ENCODE measurements at places on chromosomes 7 and 10.

DNA sequence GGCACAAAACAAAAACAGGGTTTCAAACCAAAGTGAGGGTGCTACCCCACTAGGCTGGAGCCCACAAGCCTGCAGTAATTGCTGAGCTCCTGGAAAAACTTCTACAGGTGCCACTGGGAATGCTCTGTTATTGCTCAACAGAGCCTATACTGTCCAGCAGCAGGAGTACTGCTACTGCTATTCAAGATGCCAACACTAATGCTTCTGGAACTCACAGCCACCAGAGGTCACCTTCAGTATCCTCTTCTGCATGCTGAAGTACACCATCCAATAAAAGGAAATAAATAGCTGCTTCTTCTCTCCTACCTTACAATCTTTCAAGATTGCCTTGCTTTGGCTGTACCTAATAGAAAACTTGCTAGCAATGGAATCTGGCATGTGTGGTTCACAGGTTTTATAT lies 222.0 kb downstream of the LRRN3 start:
- DNase-seq: peak; percentile 6

- no peak for DNase-seq
Observed at GRCh38 chr10:128318913-128319312, 192.7 kb upstream of the MKI67 start.

- DNase-seq: no peak
Observed at GRCh38 chr10:79247373-79248137, 99.7 kb upstream of the PPIF start.

- DNase-seq: no peak
Observed at GRCh38 chr7:140080919-140081318, 18.2 kb upstream of the PARP12 start.

DNA sequence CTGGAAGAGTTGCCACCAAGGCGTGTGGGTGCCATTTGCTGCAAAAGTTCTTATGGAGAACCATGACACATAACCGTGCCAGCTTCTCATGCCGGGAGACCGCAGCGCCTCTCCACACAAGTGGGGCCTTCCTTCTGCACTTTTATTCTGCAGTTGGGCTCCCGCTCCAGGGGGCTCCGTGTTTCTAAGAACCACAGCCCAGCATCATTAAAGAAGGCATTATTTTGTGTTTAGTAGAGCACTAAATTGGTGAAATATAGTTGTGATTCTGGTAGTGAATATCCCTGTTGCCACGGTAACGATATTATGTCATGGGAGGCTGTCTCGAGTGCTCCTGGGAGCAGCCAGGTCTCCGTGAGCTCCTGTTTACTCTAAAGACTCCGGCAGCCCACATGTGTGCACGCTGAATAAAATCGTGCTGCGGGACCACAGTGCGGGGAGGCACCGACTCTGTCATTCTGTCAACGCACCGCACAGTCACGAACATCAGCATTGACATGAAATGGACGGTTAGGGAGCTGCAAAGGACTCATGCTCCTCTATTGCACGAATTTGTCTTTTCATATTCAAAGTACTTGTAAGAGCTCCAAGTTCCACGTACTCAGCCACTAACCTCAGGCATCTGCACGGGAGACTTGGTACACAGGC lies 68.8 kb upstream of the PITRM1 start:
- DNase-seq: no peak

DNA sequence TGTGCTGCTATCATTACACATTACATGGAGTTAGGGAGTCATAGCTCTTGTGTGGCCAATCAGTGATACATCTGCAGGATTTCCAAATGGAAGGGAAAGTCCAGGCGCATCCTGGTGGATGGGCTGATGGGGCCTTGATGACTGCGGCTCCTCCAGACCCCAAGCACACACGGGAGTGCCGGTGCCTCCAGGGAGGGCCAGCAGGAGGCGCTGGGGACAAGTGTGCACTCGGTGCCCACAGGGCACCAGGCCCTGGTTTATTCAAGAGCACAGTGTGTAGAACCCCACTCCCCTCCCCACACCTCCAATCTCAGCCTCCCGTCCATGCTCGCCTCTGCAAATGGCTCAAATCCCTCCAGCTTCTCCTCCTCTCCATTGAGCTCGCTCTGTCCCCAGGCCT lies 243.9 kb downstream of the USP6NL start:
- DNase-seq: no peak

- DNase-seq: peak; percentile 36
Observed at GRCh38 chr7:159012353-159013069, 132.2 kb downstream of the VIPR2 start.

DNA sequence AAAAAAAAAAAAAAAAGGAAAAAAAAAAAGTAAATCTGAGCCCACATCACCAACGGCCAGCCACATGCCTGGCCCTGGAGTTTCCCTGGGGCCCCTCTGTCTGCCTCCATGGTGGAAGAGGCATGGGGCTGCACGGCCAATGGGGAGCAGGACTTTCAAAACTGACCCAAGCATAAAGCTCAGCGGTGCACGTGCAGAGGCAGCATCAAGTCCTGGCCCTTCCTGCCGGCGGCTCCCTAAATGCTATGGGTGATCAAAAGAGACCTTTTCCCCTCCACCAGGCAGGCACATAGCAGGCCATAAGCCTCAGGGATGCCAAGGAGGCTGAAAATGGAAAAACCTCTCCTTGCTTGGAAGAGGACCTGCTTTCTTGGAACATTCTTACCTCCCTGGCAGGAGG lies 94.3 kb downstream of the OAT start:
- DNase-seq: no peak

- peak; percentile 36 for DNase-seq
Observed at GRCh38 chr10:114042895-114043531, 653 bp upstream of the ADRB1 start.

- DNase-seq: no peak
Observed at GRCh38 chr7:338295-339061, 48.5 kb downstream of the FOXL3 start.

DNA sequence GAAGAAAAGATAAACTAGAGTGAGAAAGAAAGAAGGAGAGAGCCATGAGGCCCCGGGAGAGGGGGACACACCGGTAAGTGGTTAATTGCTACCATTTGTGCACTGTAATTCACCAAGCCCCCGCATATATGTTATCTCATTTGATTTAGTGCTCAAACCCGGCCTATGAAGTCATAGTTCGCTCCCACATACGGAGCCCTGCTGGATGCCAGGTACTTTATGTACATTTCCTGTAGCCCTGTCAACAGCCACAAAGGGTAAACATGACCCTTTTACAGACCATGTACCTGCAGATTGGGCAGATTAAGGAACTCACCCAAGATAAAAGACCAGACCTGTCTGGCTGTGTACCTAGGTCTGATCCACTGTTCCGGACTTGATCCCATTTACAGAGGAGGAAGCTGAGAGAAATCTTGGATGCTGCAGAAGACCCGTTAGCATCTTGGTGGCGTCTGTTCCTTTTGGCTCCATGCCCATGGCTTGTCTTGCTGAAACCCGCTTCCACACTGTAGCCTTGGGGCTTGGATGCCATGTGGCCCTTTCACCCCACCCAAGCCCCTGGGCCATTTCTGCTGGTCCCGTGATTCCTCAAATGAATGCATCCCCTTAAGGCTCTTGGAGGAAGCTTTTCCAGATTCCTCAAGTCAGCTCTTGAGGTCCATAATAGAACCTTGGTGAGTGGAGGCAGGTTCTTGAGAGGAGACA lies 32.3 kb downstream of the FAM241B start:
- DNase-seq: peak; percentile 26

DNA sequence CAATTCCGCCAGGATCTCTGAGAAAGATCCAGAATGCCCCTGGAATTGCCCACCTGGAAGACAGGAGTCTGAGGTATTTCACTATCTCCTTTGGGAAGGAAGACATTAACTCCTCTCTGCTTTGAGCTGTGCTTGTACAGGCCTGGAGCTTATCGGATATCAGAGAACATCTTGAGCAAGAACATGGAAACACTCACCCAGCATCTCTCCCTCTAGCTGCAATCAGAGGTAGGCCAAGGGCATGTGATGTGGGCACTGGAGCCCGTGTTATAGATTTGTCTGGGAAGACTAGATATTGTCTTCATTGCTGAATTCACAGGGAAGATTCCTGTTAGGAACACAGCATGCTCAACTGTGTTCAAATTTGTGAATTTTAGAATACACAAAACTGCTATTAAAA lies 233.9 kb downstream of the PHF14 start:
- DNase-seq: no peak

- DNase-seq: no peak
Observed at GRCh38 chr10:86533328-86533727, 11.7 kb upstream of the WAPL start.

- DNase-seq: peak; percentile 37
Observed at GRCh38 chr7:108222236-108222892, 92.2 kb upstream of the LAMB4 start.

DNA sequence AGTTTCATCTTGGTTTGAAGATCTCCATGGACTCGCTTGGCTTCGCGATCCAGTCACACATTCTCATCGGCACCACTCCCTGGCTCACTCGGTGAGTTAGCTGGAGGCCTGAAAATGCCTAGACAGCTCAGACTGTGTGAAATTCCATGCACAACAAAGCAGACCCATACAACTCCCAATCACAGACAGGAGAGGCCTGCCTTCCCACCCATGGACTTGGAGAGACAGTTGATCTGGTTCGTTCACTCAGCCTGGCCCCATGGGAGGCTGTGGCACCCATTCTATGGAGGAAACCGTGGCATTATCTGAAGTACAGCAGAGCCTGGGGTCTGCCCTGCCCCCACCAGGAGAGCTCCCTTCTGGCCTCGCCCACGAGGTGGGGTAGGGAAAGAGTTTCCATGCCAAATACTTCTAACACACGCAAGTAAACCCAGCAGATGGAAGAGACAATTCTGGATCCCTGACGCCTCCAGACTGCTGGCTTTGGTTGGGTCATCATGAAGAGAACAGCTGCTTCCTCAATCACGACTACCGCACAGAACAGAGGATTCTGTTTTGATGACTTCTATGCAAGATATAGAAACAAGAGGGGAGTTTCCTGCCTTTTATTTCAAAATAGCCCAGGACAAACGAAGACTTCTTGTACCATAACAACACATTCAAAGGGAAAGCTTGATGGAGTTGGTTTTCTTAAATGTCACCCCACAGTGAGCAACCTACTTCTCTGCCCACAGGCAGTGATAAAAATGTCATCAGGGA lies 15.9 kb downstream of the FAM53B start:
- DNase-seq: peak; percentile 73

GRCh38 chr7:127513311-127513710 lies 72.1 kb downstream of the GCC1 start:
- no peak for DNase-seq

- DNase-seq: no peak
Observed at GRCh38 chr7:128022631-128023532, 8.4 kb downstream of the LRRC4 start.

DNA sequence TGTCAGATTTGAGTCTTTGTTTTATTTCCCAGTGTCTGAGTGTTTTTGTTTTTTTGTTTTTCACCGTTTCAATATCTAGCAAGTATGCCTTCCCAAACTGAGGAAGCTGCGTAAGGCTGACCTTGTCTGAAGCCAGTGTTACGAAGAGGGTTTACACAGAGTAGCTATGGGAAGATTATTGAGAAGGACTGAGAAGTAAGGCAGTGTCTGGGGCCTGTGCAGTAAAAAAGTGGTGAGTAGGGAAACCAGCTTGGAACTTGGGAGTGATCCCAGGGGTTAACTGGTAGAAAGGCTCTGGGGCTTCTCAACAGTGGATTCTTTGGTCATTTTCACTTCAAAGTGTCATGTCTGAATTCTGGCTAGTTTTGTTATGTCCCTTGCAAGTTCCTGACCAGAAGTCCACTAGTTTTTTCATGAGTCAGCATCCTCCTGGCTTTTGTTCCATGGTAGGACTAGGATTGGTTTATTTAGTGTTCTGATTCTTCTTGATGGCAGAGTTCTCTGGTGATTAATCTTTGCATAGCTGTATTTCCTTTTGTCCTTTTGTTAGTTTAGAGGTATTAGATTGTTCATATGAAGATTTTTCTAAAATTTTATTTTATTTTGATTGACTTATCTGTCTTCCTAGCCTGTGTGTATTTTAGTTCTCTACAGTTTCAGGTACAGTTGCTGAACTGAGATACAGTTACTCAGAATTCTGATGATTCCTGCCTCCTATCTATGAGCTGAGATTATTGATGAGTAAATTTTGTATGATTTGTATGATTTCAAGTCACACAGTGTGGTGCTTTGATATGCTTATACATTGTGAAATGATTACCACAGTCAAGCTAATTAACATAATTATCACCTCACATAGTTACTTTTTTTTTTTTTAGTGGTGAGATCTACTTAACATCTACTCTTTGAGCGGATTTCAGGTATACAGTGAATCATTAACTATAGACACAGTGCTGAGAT lies 19.0 kb downstream of the GARS1 start:
- DNase-seq: no peak
